ENCODE measurements at places on chromosomes 12 and 14.

GRCh38 chr14:104977681-104978653, at the start of gene AHNAK2:
TSS of gene AHNAK2 (minus strand) at chr14:104978374. CDS start at chr14:104978237, 137 bp downstream.
- peak; percentile 61 for DNase-seq

DNA sequence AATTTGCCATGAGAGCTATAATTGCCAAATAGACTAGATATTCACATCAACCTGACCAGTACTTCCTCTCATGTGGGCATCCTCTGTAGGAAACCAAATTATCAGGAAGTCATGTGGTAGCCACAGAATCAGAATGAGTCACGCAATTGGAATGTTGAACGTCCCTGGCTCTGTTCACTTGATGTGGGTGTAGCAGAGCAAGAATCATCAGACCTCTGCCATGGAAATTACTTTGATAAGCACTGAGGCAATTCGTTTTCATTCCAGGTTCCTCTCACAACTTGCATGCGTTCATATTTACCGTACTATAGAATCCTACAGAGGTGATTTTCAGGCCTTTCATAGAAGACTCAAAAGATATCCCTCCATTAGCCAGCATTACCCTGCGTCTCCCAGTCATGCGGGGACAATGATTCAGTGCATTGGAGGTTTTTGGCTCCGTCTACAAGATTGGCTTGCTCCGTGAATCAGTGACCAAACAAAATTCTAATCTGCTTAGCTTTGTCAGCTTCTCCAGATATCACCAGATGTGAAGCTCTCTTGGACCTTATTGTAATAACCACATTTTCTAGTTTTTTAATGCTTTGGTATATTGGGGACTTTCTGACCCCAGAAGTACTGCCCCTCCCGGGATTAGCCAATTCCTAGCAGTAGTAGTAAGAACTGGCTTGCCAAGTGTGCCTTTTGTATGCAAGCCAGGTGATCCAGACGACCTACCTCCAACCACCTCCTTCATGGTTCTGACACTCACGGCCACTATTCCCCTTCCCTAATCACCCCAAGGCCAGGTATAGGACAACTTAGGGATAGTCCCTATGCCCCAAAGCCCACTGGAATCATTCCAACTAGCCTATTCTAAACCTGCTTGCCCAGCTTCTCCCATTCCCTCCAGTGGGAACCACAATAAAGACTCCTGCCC, 133.4 kb downstream of the KICS2 start:
- no peak for DNase-seq

DNA sequence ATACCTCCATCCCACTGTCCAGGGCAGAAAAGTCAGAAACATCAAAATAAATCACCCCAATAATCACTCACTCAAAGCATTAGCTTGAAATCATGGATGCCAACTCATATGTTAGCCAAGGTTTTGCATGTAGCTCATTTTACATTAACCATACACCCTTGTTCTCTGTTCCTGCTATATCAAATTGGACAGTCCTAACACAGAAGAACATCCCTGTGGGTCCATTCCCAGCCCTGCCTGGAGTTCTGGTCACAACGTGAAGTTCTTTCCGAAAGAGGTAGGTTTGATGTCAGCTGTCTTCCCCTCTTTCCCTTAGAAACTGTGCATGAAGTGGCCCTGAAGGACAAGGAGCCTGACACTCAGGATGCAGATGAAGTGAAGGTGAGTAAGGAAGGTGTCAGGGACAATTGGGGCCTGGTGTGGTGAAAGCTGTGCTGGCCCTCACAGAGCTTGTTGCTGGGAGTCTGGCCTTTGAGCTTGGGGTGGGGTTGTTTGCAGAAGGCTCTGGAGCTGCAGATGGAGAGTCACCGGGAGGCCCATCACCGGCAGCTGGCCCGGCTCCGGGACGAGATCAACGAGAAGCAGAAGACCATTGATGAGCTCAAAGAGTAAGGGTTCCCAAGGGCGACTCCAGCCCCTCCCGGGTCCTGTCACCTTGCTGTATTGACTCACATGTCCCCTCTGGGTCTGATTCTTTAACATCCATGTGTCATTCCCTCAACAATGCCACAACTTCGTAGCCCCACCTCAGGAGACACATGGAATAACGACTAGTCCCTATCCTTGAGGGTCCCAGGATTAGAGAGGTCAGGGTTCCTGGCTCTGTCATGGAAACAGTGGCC, 15.0 kb upstream of the PIP4K2C start:
- DNase-seq = no peak

DNA sequence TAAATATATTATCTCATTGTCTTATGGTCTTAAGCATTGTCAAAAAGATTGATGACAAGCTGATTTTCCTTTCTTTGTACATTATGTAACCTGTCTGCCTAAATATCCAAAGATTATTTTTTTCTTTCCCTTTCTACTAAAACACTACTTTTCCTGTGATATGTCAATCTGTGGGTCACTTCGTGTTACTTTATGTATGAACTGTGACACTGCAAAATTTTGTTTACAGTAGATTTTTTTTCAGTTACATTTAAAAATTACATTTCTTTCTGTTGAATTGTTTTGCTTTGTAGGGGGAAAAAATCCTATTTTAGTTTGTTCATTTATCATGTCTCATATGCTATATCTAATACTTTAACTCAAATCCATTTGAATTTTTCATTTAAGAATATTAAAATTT, 392.3 kb upstream of the ATXN7L3B start:
- no peak for DNase-seq

- DNase-seq = no peak
Observed at GRCh38 chr12:109758426-109759420, 45.1 kb downstream of the FAM222A start.

- DNase-seq = no peak
Observed at GRCh38 chr12:10740182-10740581, 17.1 kb upstream of the YBX3 start.

GRCh38 chr12:84222841-84223240, 689.8 kb downstream of the SLC6A15 start:
- DNase-seq = no peak

- DNase-seq = no peak
Observed at GRCh38 chr14:100539766-100540140, 47.5 kb downstream of the BEGAIN start.

DNA sequence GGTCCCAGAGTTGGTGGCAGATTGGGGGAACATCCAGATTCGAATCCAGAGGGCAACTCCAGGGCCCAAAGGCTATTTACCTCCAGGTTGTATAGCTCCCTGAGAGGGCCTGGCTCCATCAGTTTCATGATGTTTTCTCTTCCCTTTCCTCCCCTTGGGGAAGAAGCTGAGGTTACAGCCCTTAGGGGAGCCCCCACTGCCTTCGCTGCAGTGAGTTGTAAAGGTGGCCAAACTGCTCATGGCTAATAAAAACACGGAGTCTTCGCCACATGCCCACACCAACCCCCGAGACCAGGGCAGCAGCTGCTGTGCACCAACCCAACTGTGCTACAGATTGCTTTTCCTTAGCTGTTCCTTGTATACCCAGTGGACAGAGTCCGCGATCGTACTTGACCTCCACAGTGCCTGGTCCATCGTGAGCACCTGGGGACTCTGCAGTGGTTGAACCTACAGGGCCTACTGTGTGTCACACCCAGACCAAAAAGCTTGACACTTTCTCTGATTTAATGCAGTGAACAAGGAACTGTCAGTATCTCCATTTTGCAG, 20.9 kb downstream of the GALNT16 start:
- DNase-seq = no peak

GRCh38 chr14:70239802-70240201, 51.1 kb upstream of the SLC8A3 start:
- DNase-seq = no peak

- no peak for DNase-seq
Observed at GRCh38 chr12:84756961-84757360, 155.6 kb downstream of the SLC6A15 start.

- no peak for DNase-seq
Observed at GRCh38 chr12:47052274-47052673, 27.1 kb upstream of the PCED1B start.

GRCh38 chr12:8038659-8039114, 6.2 kb downstream of the FOXJ2 start:
- DNase-seq = peak; percentile 32

DNA sequence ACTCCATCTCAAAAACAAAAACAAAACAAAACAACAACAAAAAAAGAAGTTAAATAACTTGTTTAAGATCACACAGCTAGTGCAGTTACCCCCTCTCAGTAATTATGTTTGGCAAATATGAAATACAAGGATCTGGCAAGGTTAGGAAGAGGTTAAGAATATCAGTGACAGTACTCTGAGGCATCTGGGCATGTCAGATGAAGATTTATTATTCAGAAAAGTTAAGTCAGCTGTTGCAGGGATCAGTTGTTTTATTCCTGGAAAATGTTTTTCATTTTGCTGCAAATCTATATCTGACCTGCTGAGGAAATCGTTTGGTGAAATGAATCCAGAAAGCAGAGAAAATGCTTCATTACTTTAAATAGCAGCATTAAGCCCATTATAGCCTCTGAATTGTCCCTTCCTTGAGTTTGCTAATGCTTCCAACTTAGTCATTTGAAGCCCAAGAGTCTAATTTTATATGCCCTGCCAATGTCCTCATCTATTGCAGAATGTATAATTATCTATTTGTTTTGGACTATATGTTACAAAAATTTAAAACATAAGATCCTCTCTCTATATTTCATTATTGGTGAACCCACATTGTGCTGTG, 8.1 kb downstream of the GPX2 start:
- no peak for DNase-seq

- DNase-seq = no peak
Observed at GRCh38 chr12:117192057-117192456, 1.8 kb upstream of the FBXO21 start.

- no peak for DNase-seq
Observed at GRCh38 chr14:73403181-73403752, 55.1 kb downstream of the NUMB start.

GRCh38 chr14:34029921-34030334, 79.1 kb upstream of the EGLN3 start:
- DNase-seq = no peak

DNA sequence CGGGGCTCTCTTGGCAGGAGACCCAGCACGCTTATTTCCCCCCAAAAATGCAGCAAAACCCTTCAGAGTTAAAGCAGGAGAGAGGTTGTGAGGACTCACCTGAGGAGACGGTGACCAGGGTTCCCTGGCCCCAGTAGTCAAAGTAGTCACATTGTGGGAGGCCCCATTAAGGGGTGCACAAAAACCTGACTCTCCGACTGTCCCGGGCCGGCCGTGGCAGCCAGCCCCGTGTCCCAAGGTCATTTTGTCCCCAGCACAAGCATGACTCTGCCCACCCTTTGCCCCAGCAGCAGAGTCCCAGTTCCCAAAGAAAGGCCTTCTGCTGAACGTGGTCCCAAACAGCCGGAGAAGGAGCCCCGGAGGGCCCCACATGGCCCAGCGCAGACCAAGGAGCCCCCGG, 337.7 kb downstream of the TMEM121 start:
- DNase-seq = no peak

- DNase-seq = no peak
Observed at GRCh38 chr14:75487155-75487671, 35.1 kb upstream of the BATF start.

DNA sequence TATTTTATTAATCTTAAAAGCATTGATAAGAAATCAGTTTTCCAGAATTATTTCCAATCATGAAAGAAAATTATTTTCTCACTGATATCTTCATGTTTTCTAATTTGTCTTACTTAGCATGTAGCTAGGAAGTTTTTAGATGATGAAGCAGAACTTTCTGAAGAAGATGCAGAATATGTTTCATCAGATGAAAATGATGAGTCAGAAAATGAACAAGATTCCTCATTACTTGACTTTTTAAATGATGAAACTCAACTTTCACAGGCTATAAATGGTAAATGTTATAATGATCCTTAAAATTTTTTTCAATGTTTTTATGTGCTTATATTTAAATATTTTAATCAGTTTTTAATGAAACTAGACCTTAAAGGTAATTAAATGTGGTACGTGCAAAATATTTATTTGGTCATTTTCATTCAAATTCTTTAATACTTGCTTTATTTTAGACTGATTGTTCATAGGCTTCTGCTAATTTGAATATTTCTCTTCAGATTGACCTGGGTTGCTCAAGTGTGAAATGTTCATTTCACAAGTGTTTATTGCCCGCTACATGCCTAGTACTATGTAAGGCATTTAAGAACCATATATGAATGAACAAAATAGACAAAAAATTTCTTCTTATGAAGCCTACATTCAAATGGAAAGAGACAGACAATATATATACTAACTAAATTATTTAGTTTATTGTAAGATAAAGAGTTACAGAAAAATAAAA, 49.5 kb downstream of the FANCM start:
- no peak for DNase-seq

DNA sequence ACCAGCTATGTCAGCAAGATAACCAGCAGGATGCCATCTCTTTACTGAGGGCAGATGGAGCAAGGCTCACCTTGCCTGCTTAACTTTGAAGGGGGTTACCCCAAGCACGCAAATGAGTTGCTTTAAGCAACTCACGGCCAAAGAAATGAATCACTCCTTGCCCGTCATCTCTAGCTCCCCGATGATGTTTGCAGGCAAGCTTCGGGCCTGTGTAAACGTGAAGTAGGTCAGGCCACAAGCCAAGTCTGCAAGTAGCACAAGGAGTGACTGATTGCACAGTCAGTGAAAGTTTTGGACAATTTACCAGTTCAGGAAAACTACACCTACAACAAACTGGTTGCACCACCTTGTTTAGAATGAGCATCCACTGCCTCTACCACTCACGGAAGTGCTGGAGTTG, 699.7 kb upstream of the TBX3 start:
- no peak for DNase-seq

- DNase-seq = no peak
Observed at GRCh38 chr12:15597125-15597830, 191.9 kb downstream of the EPS8 start.

- no peak for DNase-seq
Observed at GRCh38 chr12:95102916-95103671, 29.7 kb upstream of the NR2C1 start.

- DNase-seq = no peak
Observed at GRCh38 chr14:77187649-77188012, 6.0 kb downstream of the TMEM63C start.

DNA sequence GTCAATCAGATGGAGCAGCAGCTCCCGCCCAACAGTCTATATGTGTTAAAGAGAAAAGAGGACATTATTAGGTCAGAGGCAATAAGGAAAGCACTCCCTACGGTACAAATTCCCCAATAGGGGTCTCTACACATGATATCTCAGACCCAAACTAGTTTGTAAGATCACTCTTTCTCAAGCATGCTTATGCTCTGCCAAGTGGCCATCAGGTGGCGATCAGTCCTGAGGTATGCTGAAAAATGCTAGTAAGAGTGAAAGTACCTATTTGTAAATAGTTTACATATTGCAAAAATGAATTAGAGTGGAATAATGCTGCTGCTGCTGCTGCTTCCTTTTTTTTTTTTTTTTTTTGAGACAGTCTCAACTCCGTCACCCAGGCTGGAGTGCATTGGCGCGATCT, 61.0 kb downstream of the CPM start:
- DNase-seq = no peak

Measured in hematopoietic multipotent progenitor cell treated with erythropoietin and hydrocortisone succinate and interleukin-3 and kit ligand, for 15 days (in vitro differentiated cells).